ENCODE measurements at places on chromosomes 1 and 21. TPM values are rescaled to one million over a fixed set of nuclear protein-coding genes. Genes with fewer than 3 reads are reported as not detected.

KIAA0040 gene
- 29.2 TPM for total RNA-seq

UMODL1 gene
- total RNA-seq = not detected

LCE1B gene
- total RNA-seq = 0.74 TPM

RPE65 gene
- total RNA-seq = not detected

IL24 gene
- 0.16 TPM for total RNA-seq

KRTAP19-7 gene
- not detected for total RNA-seq

All from GM12878 (cell line).